Body of pancreas (tissue), 4 donors: ENCODE measurements at places on chromosomes 12 and 14. TPM values are rescaled to one million over a fixed set of nuclear protein-coding genes. Genes with fewer than 3 reads are reported as not detected.

The DCN gene
- total RNA-seq = 301 TPM

The GSC gene
- total RNA-seq = 1.0 TPM

The TEX22 gene
- not detected for total RNA-seq

The CMA1 gene
- not detected for total RNA-seq

The BEST3 gene
- total RNA-seq = not detected

The KRT5 gene
- total RNA-seq = 0.52 TPM

The TAS2R46 gene
- total RNA-seq = 3.9 TPM

The MTHFD1 gene
- total RNA-seq = 20.2 TPM

- DNase-seq = no peak
Observed at GRCh38 chr12:118150625-118151024, 14.7 kb downstream of the PEBP1 start.

DNA sequence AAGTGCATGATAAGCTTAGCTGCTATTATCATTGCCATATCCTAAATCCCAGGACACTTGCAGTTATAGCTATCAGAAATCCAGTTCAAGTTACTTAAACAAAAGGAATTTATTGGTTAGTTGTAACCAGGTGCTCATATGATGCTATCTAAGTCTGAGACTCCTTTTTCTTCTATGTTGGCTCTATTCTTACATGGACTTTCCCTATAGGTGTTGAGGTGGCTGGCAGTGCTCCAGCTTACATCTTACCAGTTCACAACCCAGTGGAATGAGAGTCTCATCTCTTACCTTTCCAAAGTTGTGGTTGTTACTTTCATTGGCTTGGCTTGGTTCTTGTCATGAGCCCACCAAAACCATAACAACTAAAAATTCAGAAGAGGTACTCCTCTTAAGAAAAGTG lies 94.6 kb downstream of the DACT1 start:
- DNase-seq = no peak

DNA sequence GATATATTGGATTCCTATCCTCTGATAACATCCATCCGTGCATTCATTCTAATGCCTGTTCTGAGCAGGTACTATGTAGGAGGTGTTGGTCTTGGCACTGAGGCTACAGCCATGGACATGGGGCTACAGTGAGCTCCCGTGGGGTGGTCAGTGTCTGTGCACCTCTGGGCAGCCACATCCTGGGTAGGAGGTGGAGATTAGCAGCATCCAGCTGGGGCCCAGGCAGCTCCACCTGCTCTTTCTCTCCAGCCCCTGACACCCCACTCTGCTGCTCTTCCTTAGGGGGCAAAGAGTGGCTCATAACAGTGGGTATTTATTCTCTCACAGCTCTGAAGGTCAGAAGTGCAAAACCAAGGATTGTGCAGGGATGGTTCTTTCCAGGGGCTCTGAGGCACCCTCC lies 292.0 kb upstream of the SFSWAP start:
- DNase-seq = no peak
